ENCODE measurements at places on chromosomes 4 and X.

GRCh38 chrX:108736509-108737479 is at the start of gene IRS4:
TSS of gene IRS4 (minus strand) at chrX:108736563.
- DNase-seq, result no peak

GRCh38 chr4:36178484-36178883 is 65.8 kb downstream of the ARAP2 start:
- no peak for DNase-seq

DNA sequence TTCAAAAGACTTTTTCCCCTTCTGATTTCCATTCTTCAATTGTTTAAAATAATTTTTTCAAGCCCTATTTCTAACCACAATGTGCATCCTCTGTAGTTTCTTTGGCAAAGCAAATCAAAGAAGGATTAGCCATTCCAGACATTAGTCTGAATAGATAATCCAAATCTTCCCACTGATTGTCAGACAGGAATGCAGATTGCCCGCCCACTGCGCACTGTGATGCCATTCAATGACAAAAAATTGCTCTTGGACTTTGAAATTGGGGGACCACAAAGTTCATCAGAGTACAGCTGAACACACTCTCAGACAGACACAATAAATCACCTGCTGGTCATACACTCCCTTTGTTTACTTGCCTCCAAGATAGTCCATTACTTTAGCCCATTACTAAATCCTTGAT is 216.5 kb upstream of the DKK2 start:
- no peak for DNase-seq

DNA sequence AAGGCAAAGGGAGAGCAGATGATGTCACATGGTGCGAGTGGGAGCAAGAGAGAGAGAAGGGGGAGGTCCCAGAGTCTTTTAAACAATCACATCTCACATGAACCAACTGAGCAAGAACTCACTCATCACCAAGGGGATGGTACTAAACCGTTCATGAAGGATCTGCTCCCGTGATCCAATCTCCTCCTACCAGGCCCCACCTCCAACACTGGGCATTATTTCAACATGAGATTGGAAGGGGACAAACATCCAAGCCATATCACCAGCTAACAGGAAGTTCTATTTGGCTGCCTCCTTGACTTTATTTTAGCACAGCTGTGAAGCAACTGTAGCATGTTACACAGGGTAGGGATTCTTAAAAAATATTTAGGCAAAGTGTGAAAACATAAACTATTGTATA is 102.5 kb downstream of the DDIT4L start:
- no peak for DNase-seq

- peak; percentile 57 for DNase-seq
These were observed 24.4 kb upstream of the PLAC8 start for GRCh38 chr4:83138946-83139345.

- DNase-seq, result peak; percentile 54
These were observed 2.8 kb downstream of the PPP1R3F start for GRCh38 chrX:49272421-49272820.

- DNase-seq, result peak; percentile 8
These were observed 565 bp downstream of the MOB1B start for GRCh38 chr4:70902577-70903290.

DNA sequence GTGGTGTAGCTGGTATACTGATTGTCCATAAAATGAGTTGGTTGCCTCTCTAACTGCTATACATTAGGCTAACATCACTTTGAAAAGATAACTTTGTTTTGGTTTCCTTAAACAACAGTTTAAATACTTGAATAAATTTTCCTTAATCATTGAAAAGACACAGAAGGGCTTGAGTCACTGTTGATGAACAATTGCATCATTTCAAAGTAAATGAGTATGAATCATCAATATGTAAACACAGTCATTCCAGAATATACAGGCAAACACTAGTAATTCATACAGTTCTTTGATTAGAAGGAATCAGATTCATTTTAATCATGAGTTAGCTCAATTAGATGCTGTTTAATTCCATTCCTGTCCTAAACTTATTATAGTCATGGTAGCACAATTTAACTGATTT is 160.6 kb downstream of the AFF2 start:
- DNase-seq, result no peak

DNA sequence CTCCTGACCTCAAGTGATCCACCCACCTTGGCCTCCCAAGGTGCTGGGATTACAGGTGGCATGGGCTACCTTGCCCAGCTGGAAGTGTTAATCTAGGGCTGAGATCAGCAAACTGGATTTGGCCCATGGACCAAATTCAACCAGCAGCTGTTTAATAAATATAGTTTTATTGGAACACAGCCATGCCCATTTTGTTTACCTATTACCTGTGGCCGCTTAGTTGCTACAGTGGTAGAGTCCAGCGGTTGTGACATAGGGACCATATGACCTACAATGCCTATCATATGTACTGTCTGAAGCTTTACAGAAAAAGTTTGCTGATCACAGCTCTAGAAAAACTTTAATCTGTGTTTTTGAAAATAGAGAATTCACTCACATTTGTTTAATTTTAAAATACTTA is 17.2 kb upstream of the PDHA1 start:
- DNase-seq, result no peak

DNA sequence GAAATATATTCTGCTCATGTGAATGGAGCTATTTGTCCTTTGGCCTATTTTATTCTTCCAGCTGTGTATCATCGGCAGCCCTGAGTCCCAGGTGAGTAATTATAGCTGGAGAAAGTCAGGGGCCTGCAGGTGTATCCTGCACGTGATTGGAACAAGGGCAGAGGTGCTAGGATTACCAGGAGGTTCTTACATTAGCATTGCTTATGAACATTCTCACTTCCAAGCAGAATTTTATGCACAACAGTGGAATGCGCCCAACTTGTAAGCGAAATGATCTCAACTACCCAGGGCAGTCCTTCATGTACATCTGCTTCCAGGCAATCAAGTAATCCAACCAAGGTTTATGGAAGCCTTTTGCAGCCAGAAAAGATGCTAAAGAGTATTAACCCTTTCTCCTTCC is 68.9 kb upstream of the NRK start:
- no peak for DNase-seq

GRCh38 chr4:3703677-3704521 is 62.3 kb upstream of the ADRA2C start:
- no peak for DNase-seq

DNA sequence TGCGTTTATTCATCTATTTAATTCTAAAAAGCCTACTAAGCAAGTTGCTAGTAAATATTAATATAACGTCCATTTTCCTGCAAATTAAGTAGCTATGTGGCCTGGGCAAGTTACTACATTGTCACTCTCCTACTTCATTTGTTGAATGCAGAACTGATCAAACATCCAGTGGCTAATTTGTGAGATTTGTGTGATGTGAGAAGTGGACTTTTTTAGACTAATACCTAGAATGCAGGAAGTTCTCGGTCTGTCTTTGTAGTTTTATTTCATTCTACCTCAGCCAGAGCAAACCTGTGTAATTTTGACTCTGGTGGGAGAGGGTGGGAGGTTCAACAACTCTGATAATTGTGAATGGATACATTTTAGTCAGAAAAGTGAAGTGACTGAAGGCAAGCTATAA is 840 bp downstream of the GUF1 start:
- no peak for DNase-seq

GRCh38 chr4:37721995-37722638 is 35.9 kb upstream of the RELL1 start:
- DNase-seq, result no peak

DNA sequence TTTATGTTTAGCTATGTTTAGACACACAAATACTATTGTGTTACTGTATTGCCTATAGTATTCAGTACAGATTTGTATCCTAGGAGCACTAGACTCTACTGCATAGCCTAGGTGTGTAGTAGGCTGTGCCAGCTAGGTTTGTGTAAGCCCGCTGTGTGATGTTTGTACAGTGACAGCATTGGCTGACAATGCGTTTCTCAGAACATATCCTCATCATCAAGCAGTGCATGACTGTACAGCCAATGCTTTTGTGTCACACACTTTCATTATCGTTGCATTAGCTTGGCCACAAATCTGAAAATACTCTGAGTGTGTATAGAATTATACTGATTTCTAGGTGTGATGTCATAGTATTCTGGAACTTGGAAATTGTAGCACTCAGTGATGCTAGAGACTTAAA is 63.4 kb downstream of the CLDN34 start:
- no peak for DNase-seq

GRCh38 chr4:176818531-176818930 is 25.8 kb upstream of the VEGFC start:
- DNase-seq, result no peak

DNA sequence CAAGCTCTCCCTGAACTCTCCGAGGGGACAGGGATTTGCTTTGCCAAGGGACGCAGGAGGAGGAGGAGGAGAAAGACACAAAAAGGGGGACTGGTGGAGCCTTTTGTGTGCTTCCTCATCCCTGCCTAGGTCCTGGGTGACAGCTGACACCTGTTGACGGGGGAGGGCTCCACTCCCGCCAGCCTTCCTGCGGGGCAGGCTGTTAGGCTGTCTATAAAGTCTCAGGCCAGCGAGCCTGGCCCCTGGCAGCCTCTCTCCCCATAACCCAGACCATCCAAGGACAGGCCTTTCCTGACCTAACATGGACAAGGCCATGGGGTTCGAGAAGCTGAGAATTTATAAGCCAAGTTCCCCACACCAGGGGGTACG is 832 bp upstream of the EVC2 start:
- no peak for DNase-seq

GRCh38 chr4:139922406-139923024 is 231.5 kb downstream of the MAML3 start:
- DNase-seq, result no peak

GRCh38 chr4:186698525-186698924 is 25.1 kb downstream of the FAT1 start:
- no peak for DNase-seq

GRCh38 chr4:32112891-32113290 is 1392.7 kb downstream of the PCDH7 start:
- DNase-seq, result no peak

All from CD4-positive, alpha-beta T cell treated with Interferon alpha-2 for 1 hour (primary cell).